SIG-M5 (cell line): ENCODE measurements at places on chromosomes 4 and X.

- no peak for DNase-seq
These were observed 121.3 kb downstream of the NWD2 start for GRCh38 chr4:37365888-37366287.

DNA sequence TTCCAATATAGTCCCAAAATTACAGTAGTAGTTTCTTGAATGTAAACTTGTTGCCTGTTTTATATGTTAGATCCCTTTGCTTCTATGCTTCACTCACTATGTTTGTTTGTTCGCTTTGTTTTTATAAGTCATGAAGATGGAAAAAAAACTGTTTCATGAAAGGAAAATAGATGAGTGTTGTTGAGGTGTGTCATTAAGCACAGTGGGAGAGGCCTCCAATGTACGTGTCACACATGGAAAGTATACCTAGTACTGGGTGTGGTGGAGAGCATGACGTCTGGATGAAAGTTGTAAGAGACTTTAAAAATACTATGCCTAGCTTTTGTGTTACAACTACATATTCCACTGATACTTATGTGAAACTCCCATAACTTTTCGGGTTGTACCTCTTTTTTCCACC is 28.4 kb downstream of the PLS3 start:
- DNase-seq: no peak

DNA sequence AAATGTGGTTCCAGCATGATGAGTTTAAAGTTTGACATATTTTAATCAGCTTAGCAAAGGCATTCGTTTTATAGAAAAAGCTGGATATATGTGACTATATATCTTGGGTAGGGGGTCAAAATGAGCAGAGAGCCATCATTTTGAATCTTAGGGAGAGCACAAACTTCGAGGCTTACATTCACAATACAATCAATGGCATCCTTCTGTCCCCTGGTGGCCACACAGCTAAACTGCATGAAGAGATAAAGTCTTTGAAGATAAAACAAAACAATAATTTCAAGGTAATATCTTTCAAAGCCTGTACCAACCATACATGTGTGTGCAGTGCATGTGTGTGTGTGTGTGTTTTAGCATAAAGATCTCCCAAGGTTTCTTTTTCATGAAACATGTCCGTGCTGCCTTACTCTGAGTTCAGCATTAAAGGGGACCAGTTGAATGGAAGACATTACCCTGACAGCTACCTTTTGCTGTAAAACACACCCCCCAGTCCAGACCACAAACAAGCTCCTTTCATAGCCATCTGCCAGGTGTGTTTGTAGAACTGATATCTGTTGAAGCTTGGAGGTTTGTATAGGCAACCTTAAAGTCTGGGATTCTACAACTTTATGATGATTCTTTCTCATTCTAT is 22.0 kb downstream of the DYNLT3 start:
- DNase-seq: no peak

DNA sequence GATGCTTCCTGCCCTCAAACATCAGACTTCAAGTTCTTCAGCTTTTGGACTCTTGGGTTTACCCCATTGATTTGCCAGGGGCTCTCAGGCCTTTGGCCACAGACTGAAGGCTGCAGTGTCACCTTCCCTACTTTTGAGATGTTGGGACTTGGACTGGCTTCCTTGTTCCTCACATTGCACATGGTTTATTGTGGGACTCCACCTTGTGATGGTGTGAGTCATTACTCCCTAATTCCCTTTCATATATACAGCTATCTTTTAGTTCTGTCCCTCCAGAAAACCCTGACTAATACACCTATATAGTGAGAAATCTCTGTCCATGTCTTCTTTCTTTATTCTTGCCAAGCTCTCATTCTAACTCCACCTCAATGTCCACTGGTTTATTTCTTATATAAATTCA is 736.9 kb upstream of the HS3ST1 start:
- no peak for DNase-seq

GRCh38 chrX:153499341-153499740 is 4.6 kb downstream of the BGN start:
- no peak for DNase-seq

- no peak for DNase-seq
These were observed 479.6 kb downstream of the CCSER1 start for GRCh38 chr4:90606781-90607180.

- DNase-seq: no peak
These were observed 36.5 kb downstream of the WDR1 start for GRCh38 chr4:10079912-10080588.

GRCh38 chr4:8278421-8279287 is 9.1 kb downstream of the HTRA3 start:
- DNase-seq: no peak

DNA sequence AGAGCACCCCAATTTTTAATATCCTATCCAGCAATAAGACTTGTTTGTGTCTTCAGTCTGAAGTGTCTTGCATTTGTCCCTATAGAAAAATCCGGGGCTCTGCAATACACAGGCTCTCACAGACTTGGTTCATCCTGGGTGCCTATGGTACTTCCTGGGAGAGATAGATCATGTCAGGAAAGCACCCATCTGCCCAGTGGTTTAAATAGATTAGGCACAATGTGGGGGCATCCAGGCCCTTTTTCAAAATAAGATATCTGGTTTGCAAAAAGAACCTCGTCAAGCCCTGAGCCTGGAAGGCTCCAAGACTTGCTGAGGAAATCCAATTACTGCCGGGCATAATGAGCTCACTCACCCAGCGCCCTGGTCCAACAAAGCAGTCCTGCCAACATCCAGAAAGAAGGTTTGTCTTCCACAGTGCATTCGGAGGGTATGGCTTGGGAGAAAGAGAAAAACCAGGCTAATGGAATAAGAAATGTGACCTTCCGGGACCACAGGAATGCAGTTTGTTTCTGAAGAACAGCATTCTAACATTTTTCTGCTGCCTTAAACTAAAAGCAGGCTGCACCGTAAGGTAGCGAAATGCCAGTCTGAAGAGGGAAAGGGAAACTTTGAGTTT is 11.6 kb downstream of the JAKMIP1 start:
- DNase-seq: no peak

- DNase-seq: no peak
These were observed 270.8 kb upstream of the FGF13 start for GRCh38 chrX:138982365-138982764.

DNA sequence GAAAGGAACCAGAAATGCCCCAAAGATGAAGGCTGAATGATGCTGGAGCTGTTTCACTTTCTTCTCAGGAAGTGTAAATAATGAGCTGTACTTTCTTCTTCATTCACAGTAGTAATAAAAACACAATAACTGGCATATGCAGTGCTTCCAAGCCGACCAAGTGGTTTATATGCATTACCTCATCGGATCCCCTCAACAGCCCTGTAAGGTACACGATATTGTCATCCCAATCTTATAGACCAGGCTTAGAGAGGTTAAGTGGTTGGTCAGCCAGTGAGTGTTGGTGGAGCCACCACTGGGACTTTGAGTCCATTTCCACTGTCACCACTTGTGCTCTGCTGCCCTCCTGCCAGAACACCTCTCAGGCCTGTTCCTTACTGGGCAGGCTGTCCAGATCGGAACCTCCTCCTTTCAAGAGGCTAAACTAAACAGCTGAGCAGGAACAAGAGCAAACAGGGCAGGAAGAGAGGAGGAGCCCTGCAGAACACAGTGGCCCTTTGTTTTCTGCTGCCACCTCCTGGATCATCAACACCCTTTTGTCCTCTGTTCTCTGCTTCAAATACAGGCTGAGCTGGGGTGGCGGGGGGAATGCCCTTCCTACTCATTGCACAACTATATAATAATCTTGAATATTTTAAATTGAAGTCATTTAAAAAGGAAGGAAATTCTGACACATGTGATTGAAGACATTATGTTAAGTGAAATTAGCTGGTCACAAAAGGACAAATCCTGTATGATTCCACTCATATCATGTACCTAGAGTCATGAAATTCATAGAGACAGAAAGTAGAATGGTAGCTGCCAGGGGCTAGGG is 112.5 kb upstream of the ATP6AP2 start:
- peak; percentile 32 for DNase-seq

- DNase-seq: no peak
These were observed 27.2 kb downstream of the PJA1 start for GRCh38 chrX:69138118-69138390.

- DNase-seq: no peak
These were observed 78.3 kb downstream of the SLC9A6 start for GRCh38 chrX:136063340-136064079.

DNA sequence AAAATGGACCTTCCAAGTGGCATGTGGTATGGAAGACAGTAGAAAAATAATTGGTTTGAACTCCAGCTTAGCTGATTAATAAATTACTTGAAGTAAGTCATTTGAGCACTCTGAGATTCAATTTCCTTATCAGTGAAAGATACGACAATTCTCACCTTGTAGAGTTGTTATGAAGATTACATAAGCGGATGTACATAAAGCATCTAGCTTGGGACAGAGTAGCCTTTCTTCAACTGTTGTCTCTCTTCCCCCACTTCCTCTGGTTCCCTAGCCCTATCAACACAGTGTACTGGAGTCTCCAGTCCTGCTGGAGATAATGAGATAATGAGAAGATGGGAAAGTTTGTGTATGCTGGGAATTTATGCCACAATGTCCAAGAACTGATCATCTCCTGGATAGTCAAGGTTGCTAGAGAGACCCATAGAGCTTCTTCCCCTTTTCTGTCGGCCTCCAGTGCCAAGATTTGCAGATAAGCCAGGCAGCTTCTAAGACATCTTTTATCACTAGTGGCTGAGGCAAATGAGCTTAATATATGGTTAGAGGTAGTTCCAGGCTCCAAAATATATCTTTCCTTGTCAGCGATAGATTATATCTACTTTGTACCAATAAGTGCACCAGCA is 33.9 kb downstream of the VSIG4 start:
- DNase-seq: peak; percentile 5

- DNase-seq: no peak
These were observed 28.9 kb downstream of the CPLX1 start for GRCh38 chr4:797066-797465.
